ENCODE measurements at places on chromosomes 1 and 21.

DNA sequence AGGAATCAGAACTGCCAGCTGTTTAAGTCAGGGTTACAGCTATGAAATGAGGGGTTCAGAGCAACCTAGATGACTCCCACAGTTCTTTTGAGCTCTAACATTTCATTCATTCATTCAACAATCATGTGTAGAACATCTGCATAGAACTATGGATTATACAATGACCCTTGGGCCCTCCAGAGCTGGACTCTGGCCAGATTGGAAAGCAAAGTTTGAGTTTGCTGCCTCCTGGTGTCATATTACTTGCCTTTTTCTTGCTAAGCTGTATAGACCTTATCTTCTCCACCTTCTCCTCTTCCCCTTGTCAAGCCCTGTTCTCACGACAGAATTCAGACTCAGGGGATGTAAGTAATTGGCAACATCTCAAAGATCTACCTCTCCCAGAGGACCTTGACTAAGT is 4.0 kb downstream of the CASQ2 start:
- no peaks in the 10 kb centered on the region for H3K27me3 ChIP-seq
- no peak for DNase-seq
- H3K4me1 ChIP-seq, result peaks cover 44% of the 10 kb centered on the region
- peak overlapping the region; percentile 2 for H3K4me3 ChIP-seq
- H3K27ac ChIP-seq, result peak overlapping the region; percentile 80

DNA sequence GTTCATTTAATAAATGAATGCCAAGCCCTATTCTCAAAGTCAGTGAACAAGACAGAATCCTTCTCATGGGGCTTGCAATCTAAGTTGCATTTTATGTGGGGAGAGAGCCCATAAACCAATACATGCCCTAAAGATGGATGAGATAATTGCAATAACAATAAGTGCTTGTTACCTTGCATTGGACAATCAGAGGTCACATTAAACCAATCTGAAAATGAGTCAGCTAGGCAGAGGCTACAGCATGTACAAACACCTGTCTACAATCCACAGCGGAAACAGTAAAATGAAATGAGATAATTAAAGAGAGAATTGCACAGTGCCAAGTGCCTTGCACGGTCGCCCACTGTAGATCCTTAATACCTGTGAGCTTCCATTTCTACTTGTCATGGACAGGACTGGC is 7.4 kb upstream of the IGFN1 start:
- DNase-seq, result no peak
- no peaks in the 10 kb centered on the region for H3K27me3 ChIP-seq
- H3K36me3 ChIP-seq, result no peaks in the 10 kb centered on the region
- no peak overlapping the region for H3K27ac ChIP-seq
- no peaks in the 10 kb centered on the region for H3K4me1 ChIP-seq
- no peak overlapping the region for H3K4me3 ChIP-seq

DNA sequence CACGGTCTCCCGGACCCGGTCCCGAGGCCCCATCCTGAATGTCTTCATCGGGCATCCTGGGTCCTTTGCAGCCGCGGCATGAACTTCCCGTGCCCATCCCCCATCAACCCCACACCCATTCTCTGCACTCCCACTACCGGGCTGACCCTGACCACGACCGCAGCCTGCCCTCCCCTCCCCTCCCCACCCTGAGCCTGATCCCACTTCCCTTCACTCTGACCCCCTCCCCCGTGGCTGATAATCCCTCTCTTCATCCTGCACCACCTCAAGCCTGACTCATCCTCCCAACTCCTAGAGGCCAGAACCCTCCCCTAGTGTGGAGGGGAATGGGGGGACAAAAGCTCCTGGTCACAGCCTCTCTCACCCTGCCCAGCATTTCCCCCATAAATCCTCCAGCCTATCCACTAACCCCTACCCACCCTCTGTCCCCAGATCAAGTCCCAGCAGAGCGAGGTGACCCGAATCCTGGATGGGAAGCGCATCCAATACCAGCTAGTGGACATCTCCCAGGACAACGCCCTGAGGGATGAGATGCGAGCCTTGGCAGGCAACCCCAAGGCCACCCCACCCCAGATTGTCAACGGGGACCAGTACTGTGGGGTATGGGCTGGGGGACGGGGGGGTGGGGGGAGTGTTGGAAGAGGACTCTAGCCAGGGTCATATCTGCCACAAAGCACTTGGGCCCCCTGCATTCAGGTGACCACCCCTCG is 602 bp downstream of the SH3BGRL3 start:
- H3K4me1 ChIP-seq, result no peaks in the 10 kb centered on the region
- H3K36me3 ChIP-seq, result peaks cover 5% of the 10 kb centered on the region
- DNase-seq, result no peak
- no peaks in the 10 kb centered on the region for H3K27me3 ChIP-seq

GRCh38 chr21:36980280-36981048 is 14.0 kb upstream of the HLCS start:
- H3K36me3 ChIP-seq, result no peaks in the 10 kb centered on the region
- no peak for DNase-seq
- H3K4me3 ChIP-seq, result peak overlapping the region; percentile 53
- no peaks in the 10 kb centered on the region for H3K27me3 ChIP-seq
- no peak overlapping the region for H3K27ac ChIP-seq
- peaks cover 9% of the 10 kb centered on the region for H3K4me1 ChIP-seq
